ENCODE measurements at places on chromosomes 1 and 21. TPM values are rescaled to one million over a fixed set of nuclear protein-coding genes. Genes with fewer than 3 reads are reported as not detected.

The RHD gene
- total RNA-seq: not detected

The KLHL17 gene
- 17.0 TPM for total RNA-seq

The LRRN2 gene
- 13.3 TPM for total RNA-seq

The RGS13 gene
- total RNA-seq: not detected

The EVA1C gene
- 55.6 TPM for total RNA-seq

The SLAMF6 gene
- total RNA-seq: not detected

The CHI3L1 gene
- not detected for total RNA-seq

The DAB1 gene
- total RNA-seq: not detected

The BPNT1 gene
- total RNA-seq: 15.2 TPM

The TINAGL1 gene
- total RNA-seq: 0.55 TPM

The HSD3B2 gene
- total RNA-seq: not detected

The NEK2 gene
- 37.0 TPM for total RNA-seq

The FMO2 gene
- total RNA-seq: not detected

The TNFRSF8 gene
- total RNA-seq: 0.10 TPM

The BTBD8 gene
- 0.49 TPM for total RNA-seq

The ANGPTL3 gene
- total RNA-seq: not detected

The KRTAP19-3 gene
- not detected for total RNA-seq

The CD53 gene
- total RNA-seq: not detected

The ADAMTS5 gene
- total RNA-seq: not detected

The FCMR gene
- 6.3 TPM for total RNA-seq

The NUAK2 gene
- 24.7 TPM for total RNA-seq

The PLEKHA6 gene
- total RNA-seq: 35.1 TPM

The CACNA1S gene
- total RNA-seq: not detected

The STUM gene
- not detected for total RNA-seq

The TMPRSS3 gene
- 0.14 TPM for total RNA-seq

The SPRR2A gene
- not detected for total RNA-seq

The SHE gene
- 0.16 TPM for total RNA-seq

The NID1 gene
- 7.7 TPM for total RNA-seq

The RPE65 gene
- total RNA-seq: not detected

The TRIM58 gene
- not detected for total RNA-seq

The CFHR3 gene
- 0.15 TPM for total RNA-seq

The C1orf94 gene
- 0.06 TPM for total RNA-seq

The OR2W3 gene
- total RNA-seq: not detected

The TGFB2 gene
- total RNA-seq: 8.6 TPM

The FAF1 gene
- 34.4 TPM for total RNA-seq

The CFHR1 gene
- not detected for total RNA-seq

The QSOX1 gene
- 62.3 TPM for total RNA-seq

The AK5 gene
- total RNA-seq: 6.4 TPM

The MROH9 gene
- total RNA-seq: not detected

The NUP133 gene
- 22.3 TPM for total RNA-seq

The OR2AK2 gene
- total RNA-seq: not detected

The CENPL gene
- total RNA-seq: 11.4 TPM

The ZNF593OS gene
- not detected for total RNA-seq

The SH2D1B gene
- total RNA-seq: 0.10 TPM

The SPRR3 gene
- not detected for total RNA-seq

The GORAB gene
- 7.6 TPM for total RNA-seq

The BEND5 gene
- not detected for total RNA-seq

The SMIM1 gene
- 1.4 TPM for total RNA-seq

The LY9 gene
- 0.15 TPM for total RNA-seq

The S100A8 gene
- total RNA-seq: not detected

The OR2L2 gene
- total RNA-seq: not detected

The CA6 gene
- total RNA-seq: not detected

The SPATA45 gene
- total RNA-seq: not detected

The FMO4 gene
- 0.24 TPM for total RNA-seq

The OLFML3 gene
- total RNA-seq: 3.9 TPM

The MRPL9 gene
- 74.3 TPM for total RNA-seq

The NR1I3 gene
- total RNA-seq: not detected

The GNL2 gene
- 52.0 TPM for total RNA-seq

Data from A549 treated with AZD2906 at 1 μM for 4 hours (cell line).